ENCODE measurements at places on chromosomes 12 and 14. TPM values are rescaled to one million over a fixed set of nuclear protein-coding genes. Genes with fewer than 3 reads are reported as not detected.

The CNTN1 gene
- 4.7 TPM for total RNA-seq

The MIP gene
- not detected for total RNA-seq

The C14orf180 gene
- 17.1 TPM for total RNA-seq

The FBLN5 gene
- total RNA-seq, result 0.88 TPM

The CCDC175 gene
- total RNA-seq, result not detected

The PAH gene
- total RNA-seq, result not detected

The INHBC gene
- 0.21 TPM for total RNA-seq

The STYK1 gene
- total RNA-seq, result 0.74 TPM

DNA sequence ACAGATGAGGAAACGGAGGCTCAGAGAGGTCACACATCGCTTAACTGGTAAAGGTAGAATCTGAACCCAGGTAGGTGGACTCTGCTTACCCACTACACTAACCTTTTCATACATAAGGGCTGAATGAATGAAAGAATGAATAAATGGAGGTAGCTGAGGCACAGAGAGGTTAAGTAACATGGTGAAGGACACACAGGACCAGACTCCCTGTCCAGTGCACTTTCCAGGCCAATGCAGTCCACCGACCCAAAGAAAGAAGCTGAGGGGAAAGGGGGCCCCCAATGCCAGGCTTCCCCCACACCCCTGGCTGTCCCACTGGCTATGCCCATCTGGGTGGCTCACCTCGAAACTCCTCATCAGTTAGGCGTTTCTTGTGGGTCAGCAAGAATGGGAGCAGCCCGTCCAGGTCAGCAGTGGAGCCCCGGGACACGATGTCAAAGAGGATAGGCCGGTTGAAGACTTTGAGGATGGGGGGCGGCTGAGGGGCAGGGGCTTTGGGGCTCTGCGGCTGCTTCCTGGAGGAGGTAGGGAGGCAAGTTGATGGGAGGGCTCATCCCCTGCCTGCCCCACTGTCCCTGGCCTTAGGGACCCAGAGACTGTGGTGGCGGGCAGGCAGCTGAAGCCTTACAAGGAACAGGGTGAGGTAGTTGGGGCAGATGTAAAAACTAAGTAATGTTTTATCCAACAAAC is 25.1 kb downstream of the TRPV4 start:
- no peaks in the 10 kb centered on the region for H3K27me3 ChIP-seq
- no peak overlapping the region for H3K27ac ChIP-seq
- no peaks in the 10 kb centered on the region for H3K4me1 ChIP-seq
- no peaks in the 10 kb centered on the region for H3K36me3 ChIP-seq

DNA sequence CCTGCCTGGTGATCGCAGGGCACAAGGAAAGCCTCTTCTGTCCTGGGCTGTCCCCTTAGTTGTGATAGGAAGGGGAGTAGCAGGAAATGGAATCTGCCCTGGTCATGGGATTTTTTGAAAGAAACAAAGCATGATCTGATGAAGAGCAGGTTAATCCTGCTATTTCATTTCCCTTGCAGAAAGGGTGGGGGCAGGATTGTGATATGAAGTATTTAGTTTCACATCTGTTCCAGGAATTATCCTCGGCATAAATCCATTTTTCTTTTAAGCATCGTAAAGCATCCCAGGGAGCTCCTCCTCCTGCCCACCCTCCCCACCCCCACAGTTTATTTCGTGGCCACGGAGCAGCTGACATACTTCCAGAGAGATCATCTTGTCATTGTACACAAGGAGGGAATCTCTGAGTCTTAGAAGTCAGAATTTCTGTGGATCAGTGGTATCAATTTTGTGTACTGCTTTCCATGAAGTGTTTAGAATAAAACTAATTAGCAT is 53.1 kb downstream of the TGFB3 start:
- H3K4me1 ChIP-seq, result peaks cover 27% of the 10 kb centered on the region
- DNase-seq, result no peak
- H3K27me3 ChIP-seq, result no peaks in the 10 kb centered on the region
- no peak overlapping the region for H3K27ac ChIP-seq
- no peak overlapping the region for H3K4me3 ChIP-seq
- H3K36me3 ChIP-seq, result no peaks in the 10 kb centered on the region

- H3K36me3 ChIP-seq, result no peaks in the 10 kb centered on the region
- no peaks in the 10 kb centered on the region for H3K4me1 ChIP-seq
- H3K27me3 ChIP-seq, result no peaks in the 10 kb centered on the region
- H3K27ac ChIP-seq, result no peak overlapping the region
- H3K4me3 ChIP-seq, result no peak overlapping the region
These were observed 16.8 kb upstream of the ITPK1 start for GRCh38 chr14:93132472-93133065.

DNA sequence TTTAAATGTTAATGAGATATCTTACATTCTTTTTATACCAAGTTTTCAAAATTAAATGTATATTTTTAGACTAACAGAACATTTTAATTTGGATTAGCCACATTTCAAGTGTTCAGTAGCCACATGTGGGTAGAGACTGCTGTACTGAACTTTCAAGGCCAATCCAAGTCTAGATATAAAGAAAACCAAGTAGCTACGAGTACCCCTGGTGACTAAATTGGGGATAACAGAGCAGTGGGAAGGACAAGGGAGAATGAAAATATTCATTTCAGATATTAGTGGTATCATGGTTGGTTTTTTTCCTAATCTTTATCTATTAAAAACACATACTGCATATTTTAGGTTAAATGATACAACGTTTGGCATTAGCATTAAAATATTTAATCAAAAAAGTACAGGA is 69.4 kb upstream of the RHOJ start:
- H3K36me3 ChIP-seq, result no peaks in the 10 kb centered on the region
- H3K27ac ChIP-seq, result no peak overlapping the region
- H3K4me1 ChIP-seq, result no peaks in the 10 kb centered on the region
- no peaks in the 10 kb centered on the region for H3K27me3 ChIP-seq

GRCh38 chr12:88411689-88412088 is 168.6 kb downstream of the KITLG start:
- H3K36me3 ChIP-seq, result no peaks in the 10 kb centered on the region
- DNase-seq, result peak; percentile 43
- no peak overlapping the region for H3K27ac ChIP-seq
- no peak overlapping the region for H3K4me3 ChIP-seq
- no peaks in the 10 kb centered on the region for H3K4me1 ChIP-seq

DNA sequence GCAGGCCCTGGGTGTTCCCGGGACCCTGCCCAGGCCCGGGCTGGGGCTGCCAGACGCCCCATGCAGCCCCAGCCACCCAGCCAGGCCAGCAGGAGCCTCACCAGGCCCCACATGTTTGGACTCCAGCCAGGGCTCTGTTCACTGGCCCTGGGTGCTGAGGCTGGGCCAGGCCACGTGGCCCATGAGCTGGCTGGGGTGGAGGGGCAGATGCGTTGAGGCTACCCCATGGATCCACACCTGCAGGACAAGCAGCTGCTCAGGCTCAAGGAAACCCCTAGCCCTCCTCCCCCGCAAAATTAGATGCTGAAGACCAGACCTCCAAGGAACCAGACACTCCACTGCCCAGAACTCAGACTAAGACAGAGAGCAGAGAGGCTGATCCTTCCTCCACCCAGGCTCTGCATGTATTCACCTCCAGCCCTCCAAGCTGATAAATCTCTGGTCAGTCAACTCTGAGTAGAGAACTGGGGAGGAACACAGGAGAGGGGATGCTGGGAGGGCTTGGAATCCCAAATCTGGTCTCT is 1.6 kb downstream of the CDH24 start:
- H3K36me3 ChIP-seq, result peaks cover 7% of the 10 kb centered on the region
- no peak for DNase-seq
- no peaks in the 10 kb centered on the region for H3K4me1 ChIP-seq
- no peak overlapping the region for H3K27ac ChIP-seq
- H3K4me3 ChIP-seq, result no peak overlapping the region

GRCh38 chr12:98418357-98419075 is 96.9 kb upstream of the TMPO start:
- H3K27me3 ChIP-seq, result no peaks in the 10 kb centered on the region
- DNase-seq, result peak; percentile 62
- H3K4me1 ChIP-seq, result peaks cover 4% of the 10 kb centered on the region

DNA sequence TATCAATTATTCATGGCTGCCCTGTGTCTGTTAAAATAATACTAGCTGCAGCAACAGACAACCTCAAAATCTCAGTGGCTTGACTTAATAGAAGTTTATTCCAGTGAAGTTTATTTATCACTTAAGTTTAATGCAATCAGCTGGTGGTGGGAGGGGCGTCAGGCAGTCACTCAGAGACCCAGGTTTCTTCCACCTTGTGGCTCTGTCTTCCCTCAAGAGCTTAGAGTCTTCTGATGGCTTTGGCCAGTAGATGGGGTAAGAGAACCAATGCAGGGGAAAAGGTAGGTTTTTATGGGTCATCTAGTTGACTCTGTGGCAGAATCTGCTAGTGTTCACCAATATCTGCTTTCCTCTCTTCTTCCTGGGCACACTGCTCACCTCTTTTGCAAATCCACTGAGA is 668.9 kb downstream of the AACS start:
- no peaks in the 10 kb centered on the region for H3K36me3 ChIP-seq
- H3K4me3 ChIP-seq, result no peak overlapping the region
- H3K27me3 ChIP-seq, result no peaks in the 10 kb centered on the region
- H3K27ac ChIP-seq, result no peak overlapping the region
- DNase-seq, result no peak

DNA sequence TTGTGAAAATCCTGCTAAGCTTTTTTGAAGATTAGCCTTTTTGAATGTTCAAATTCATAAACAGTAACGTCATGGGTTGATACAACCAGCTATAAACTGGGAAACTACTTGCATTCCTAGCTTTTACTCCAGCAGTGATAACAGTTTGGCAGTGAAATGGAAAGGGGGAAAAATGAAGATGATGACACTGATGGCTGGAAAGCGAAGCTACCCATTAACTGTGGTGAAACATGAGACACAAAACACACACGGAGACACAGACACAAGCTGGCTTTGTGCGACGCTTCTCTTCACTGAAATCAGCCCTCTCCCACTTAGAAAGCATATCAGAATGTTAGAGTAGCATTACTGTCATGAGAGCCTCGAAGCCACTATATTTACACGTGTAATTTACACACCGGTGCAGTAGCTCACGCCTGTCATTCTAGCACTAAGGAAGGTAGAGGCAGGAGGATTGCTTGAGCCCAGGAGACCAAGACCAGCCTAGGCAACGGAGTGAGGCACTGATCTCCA is 15.7 kb downstream of the VPS37B start:
- peaks cover 10% of the 10 kb centered on the region for H3K4me1 ChIP-seq
- no peak overlapping the region for H3K4me3 ChIP-seq
- H3K27ac ChIP-seq, result no peak overlapping the region
- no peaks in the 10 kb centered on the region for H3K36me3 ChIP-seq
- H3K27me3 ChIP-seq, result no peaks in the 10 kb centered on the region

- H3K27me3 ChIP-seq, result peaks cover 10% of the 10 kb centered on the region
- no peaks in the 10 kb centered on the region for H3K36me3 ChIP-seq
- H3K27ac ChIP-seq, result no peak overlapping the region
- no peak for DNase-seq
These were observed 73.9 kb upstream of the PRMT8 start for GRCh38 chr12:3417113-3417512.

DNA sequence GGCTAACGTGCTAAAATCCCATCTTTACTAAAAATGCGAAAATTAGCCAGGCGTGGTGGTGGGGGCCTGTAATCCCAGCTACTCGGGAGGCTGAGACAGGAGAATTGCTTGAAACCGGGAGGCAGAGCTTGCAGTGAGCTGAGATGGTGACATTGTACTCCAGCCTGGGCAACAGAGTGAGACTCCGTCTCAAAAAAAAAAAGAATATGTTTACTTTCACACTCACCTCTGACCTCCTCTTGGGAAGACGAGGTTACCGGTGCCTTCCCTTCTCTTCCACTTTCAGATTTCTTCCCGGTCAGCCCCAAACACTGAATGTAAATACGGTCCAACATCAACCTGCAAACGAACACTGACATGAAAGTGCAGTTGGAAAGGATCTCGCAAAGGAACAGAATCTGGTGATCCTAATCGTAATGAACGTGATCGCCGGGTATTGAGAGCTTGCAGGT is 31.8 kb upstream of the PPP1R13B start:
- no peak for DNase-seq
- peaks cover 20% of the 10 kb centered on the region for H3K4me1 ChIP-seq
- no peaks in the 10 kb centered on the region for H3K27me3 ChIP-seq
- H3K36me3 ChIP-seq, result no peaks in the 10 kb centered on the region
- H3K4me3 ChIP-seq, result no peak overlapping the region
- H3K27ac ChIP-seq, result no peak overlapping the region

DNA sequence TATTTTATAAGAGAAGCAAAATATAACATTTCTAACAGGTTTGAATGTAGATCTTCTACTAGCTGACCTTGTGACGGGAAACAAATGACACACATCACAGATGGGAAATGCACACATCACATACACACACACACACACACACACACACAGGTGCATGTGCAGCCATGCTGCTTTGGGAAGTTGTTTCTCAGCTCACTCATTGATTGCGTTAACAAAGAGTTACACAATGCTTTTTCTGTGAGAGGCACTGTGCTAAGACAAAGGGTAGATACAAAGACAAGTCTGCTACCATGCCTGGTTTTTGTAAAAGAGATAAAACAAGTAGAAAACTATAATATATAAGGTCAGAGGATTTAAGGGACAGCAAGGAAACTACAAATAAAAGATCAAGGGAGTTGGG is 1.3 kb upstream of the NR1H4 start:
- H3K36me3 ChIP-seq, result no peaks in the 10 kb centered on the region
- H3K27me3 ChIP-seq, result no peaks in the 10 kb centered on the region
- H3K4me3 ChIP-seq, result no peak overlapping the region
- DNase-seq, result no peak

- no peak overlapping the region for H3K27ac ChIP-seq
- DNase-seq, result no peak
- no peaks in the 10 kb centered on the region for H3K36me3 ChIP-seq
- no peak overlapping the region for H3K4me3 ChIP-seq
These were observed 94.5 kb downstream of the PLXNC1 start for GRCh38 chr12:94242901-94243300.

DNA sequence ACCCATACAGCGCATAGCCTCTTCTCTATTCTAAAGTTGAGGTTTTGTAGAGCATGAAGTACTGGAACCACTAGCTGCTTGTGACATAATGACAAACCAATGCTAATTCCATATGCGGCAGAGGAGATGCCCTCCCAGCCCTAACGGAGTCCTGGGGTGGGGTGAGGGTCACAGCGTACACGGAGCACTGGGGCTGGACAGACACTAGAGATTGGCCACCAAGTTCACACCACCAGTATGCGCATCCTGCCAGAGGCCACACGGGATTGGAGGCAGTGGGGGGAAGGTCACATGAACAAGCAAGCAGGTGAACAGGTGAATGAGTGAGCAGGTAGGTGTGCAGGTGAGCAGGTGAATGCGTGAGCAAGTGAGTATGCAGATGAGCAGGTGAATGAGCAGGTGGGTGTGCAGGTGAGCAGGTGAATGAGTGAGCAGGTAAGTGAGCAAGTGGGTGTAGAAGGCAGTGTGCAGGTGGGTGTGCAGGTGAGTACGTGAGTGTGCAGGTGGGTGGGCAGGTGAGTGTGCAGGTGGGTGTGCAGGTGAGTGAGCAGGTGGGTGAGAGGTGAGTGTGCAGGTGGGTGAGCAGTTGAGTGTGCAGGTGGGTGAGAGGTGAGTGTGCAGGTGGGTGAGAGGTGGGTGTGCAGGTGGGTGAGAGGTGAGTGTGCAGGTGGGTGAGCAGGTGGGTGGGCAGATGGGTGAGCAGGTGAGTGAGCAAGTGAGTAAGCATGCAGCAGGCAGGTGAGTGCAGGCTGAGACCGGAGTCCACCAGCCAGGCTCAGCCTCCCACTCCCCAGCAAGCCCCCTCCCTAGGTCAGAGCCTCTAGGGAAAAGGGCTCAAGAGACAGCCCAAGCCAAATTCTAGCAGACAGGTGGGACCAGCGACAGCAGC is 52.7 kb downstream of the CCDC85C start:
- no peak for DNase-seq
- H3K4me3 ChIP-seq, result no peak overlapping the region
- no peaks in the 10 kb centered on the region for H3K27me3 ChIP-seq
- no peak overlapping the region for H3K27ac ChIP-seq

GRCh38 chr12:79454338-79454843 is 236.4 kb downstream of the PAWR start:
- H3K36me3 ChIP-seq, result no peaks in the 10 kb centered on the region
- no peaks in the 10 kb centered on the region for H3K27me3 ChIP-seq
- DNase-seq, result peak; percentile 38
- peaks cover 13% of the 10 kb centered on the region for H3K4me1 ChIP-seq
- H3K27ac ChIP-seq, result no peak overlapping the region
